ENCODE measurements at places on chromosomes 11 and 22.

DNA sequence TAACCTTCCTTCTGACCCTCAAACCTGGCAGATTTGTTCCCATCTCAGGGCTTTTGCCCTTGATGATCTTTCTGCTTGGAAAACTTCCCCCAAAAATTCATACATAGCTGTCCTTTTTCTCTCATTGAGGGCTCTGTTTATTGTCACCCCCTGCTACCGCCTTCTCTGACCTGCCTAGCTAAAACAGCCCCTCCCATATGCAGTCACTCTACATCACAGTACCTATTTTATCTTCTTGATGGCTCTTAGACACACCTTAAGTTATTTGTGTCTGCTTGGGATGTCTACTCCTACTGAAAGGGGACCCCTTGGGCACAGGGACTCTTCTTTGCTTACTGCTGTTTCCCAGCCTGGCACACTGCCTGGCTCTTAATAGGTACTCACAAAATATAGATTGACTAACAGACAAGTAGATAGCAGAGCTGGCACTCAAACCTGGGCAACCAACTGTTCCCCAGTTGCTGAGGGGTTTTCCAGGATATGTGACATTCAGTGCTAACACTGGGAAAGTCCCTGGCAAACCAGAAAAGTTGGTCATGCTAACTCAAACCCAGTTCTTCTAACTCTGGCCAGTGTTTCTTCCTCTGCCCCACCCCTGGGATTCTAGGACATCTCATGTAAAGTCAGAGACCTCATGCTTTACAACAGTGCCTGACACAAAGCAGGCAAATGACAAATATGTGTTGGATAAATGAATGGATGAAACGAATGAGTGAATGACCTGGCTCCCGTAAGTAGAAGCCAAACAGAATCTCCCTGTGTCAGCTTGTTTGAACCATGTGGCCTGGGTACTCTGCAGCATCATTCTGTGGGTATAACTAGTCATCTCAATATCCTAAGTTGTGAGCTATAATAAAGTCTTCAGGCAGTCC, 19.8 kb upstream of the FJX1 start:
- no peak for DNase-seq

GRCh38 chr22:16819249-16819648, 6.0 kb downstream of the XKR3 start:
- no peak for DNase-seq

DNA sequence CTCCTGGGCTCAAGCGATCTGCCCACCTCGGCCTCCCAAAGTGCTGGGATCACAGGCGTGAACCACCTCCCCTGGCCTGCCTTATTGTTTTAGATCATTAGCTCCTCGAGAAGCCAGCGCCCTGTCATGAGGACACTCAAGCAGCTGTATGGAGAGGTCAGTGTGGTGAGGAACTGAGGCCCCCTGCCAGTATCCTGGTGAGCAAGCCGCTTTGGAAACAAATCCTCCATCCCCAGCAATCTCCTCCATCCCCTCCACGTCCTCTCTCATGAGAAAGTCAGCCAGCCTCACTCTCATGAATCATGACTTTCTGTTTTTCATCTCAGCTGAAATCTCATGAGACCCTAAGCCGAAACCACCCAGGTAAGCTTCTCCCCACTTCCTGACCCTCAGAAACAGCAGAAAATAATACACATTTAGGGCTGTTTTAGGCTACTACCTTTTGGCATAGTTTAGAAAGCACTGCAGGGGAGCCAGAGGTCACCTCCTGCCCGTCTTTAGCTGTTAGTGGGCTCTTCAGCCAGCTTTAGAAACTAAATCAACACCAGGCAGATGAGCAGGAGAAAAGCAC, 56.0 kb downstream of the CTTN start:
- no peak for DNase-seq

- DNase-seq: no peak
Observed at GRCh38 chr11:10490398-10491241, 35.6 kb downstream of the AMPD3 start.

GRCh38 chr11:11318961-11319360, 34.1 kb downstream of the CSNK2A3 start:
- no peak for DNase-seq

DNA sequence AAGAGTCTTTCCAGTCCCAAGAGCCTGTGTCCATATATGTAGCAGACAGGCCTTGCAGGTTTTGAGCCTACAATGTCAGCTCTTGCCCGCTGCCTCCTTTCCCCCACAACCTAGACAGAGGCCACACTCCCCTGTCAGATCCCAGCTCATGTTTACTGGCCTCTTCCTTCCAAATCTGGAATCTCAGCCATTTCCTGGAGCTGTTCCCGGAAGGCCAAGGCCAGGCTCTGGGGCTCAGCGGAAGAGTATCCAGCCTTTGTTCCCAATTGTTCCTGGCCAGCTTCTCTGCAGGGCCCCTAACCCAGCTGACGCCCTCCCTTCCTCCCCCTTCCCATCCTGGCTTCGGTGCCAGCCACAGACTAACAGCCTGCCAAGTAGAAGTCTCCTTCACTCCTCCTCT, 1.0 kb upstream of the ROBO4 start:
- no peak for DNase-seq

GRCh38 chr11:69442807-69443137, 38.7 kb upstream of the LINC01488 start:
- no peak for DNase-seq

- DNase-seq: no peak
Observed at GRCh38 chr11:2564008-2564530, 119.3 kb downstream of the KCNQ1 start.

- no peak for DNase-seq
Observed at GRCh38 chr11:115716601-115717529, 212.7 kb upstream of the CADM1 start.

- DNase-seq: no peak
Observed at GRCh38 chr11:113075586-113076095, 114.4 kb downstream of the NCAM1 start.

DNA sequence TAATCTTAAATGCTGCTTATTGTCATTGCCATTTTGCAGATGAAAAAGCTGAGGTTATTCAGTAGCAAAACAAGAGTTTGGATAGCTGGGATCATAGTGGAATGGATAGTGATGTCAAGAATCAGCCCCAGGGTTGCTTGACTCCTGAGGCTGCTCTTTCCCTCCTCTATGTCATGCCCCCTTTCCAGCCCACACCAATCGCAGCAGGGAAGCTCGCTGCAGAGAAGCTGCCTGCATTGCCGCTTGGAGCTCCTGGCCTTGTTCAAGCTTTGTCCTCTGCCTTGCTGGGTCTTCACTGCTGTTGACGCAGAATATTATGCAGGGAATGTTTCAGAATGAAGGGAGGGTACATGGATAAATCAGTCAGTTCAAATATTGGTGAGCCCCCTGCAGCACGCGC, 128.8 kb upstream of the RASSF10 start:
- DNase-seq: no peak

GRCh38 chr11:95999711-96000406, 76.0 kb upstream of the MTMR2 start:
- no peak for DNase-seq

GRCh38 chr11:61690706-61691379, 10.7 kb downstream of the DAGLA start:
- DNase-seq: no peak

- no peak for DNase-seq
Observed at GRCh38 chr11:47987310-47987709, 7.0 kb downstream of the PTPRJ start.

DNA sequence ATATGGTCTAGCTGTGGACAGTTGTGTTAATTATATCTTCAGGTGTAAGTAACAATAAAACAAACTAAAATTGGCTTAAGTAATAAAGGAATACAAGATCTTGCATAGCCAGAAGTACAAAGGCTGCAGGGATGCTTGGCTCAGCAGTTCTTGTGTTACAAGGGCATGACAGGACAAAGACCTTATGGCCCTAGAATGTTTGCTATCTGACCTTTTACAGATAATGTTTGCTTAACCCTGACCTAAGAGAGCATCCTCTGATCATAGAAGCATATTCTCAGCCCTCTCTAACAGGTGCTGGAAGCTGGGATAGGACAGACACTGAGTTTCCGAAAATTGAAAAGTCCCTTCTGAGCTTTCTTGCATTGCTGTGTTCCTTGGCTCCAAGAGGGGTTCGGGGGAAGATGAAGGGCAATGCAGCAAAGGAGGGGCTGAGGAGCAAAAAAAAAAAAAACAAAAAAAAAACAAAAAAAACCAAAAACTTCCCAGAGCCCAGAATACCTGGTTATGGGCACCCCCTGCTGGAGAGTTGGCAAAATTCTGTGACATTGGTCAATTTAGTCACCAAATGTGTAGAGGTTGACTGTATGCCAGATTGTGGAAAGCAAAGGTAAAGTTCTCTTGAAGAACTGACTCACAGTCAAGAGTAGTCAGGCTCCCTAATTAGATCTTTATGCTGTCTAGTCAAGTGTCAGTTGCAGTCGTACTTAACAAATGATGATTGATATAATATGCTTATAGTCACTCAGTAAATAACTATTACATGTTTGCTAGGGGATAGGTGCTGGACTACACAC, 10.4 kb upstream of the HIKESHI start:
- DNase-seq: peak; percentile 81

- DNase-seq: no peak
Observed at GRCh38 chr11:67347964-67348749, 5.2 kb downstream of the POLD4 start.

DNA sequence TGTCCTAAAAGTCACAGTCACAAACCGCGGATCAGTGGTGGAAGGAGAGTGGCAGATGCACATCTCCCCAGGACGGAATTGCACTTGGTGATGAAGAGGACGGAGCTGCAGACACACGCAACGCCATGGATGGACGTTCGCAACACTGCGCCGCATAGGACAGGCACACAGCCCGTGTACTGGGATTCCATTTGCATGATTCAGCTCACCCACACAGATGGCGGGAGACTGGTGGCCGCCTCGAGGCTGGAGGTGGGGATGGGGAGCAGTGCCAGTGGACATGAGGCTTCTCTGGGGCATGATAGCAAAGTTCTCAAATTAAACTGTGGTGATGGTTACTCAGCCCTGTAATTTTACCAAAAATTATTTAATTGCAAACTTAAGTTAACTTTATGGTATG, 37.4 kb downstream of the DUSP8 start:
- no peak for DNase-seq

DNA sequence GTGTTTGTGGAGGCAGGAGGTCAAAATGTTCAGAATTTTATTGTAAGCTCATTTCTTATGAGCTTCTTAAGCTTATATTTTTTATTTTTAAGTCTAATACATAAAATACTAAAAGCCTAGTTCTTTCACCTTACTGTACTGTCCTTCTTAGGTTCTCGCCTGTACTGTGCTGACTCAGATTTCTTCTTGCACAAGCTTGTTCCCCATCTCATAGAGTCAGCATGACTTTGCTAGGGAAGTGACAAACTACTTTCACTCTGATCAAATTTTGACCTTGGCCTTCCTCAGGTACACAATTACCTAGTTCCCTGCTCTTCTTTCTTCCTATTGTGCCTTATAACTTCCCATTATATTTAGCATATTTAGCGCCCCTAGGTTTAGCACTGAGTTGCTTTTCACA, 81.5 kb downstream of the STK33 start:
- DNase-seq: no peak

DNA sequence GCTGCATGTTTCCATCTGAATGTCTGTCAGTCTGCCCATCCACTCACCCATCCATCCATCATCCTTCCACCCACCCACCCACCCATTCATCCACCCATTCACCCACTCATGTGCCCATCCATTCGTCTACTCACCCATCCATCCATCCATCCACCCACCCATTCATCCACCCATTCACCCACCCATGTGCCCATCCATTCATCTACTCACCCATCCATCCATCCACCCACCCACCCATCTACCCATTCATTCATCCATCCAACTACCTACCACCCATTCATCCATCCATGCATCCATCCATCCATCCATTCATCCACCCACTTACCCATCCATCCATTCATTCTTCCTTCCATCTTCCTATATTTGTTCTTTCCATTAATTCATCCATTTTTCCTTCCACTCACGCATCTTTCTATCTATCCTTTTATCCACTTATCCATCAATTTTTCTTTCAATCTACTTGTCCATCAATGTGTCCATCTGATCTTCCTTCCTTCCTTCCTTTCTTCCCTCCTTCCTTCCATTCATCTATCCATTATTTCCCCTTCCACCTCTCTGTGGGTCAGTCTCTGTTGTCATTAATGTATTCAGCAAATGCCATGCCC, 8.0 kb downstream of the CRYBB3 start:
- no peak for DNase-seq

- no peak for DNase-seq
Observed at GRCh38 chr11:103488031-103488461, 378.8 kb downstream of the DYNC2H1 start.

DNA sequence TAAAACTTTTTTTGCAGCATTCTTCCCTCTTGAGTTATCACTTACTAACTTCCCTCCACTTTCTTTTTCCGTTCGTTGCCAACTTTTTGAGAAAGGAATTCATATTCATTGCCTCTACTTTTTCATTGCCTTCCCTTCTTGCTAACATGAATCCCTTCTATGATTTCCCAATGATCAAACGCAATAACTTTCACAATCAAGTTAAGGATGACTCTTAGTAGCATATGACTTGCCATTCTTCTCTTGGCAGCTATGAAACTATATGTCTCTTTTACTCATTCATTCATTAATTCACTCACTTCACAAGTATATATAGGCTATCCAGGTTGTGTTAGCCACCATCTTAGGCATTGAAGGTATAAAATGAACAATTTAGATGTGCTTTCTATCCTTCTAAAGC, 16.6 kb upstream of the ARHGAP20 start:
- no peak for DNase-seq

DNA sequence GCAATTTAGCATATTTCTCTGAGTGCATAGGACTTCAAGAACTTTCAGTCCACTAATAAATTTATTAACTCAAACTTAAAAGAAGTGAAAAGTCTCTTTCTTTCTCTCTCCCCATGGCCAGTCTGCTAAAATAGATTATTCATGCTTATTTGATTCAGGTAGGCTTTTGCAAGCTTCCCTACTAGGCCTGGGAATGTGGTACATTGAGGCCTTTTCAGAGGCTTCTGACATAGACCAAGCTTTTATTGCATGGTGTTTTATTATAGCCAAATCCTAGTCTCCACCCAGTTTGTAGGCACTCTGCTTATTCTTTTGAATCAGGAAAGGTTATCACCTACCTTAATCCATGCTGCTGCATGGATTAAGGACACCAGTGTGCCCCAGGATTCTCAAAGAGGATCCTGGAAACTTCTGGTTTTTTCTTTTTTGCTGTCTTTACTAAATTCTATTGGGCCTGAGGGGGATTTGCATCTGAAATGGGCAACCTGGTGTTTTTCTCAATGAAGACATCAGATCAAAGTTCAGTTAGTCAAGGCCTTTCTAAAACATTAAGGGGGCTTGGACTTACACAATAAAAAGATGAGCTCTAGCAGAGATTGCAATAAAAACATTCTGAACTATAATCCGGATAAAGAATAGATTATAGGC, 92.2 kb downstream of the ELP4 start:
- DNase-seq: no peak

Measured in stimulated activated CD4-positive, alpha-beta T cell treated with anti-CD3 and anti-CD28 coated beads, Interleukin-4, amount 100 ng/mL, for 24 hours (primary cell).